ENCODE measurements at places on chromosomes 7 and 10.

GRCh38 chr10:87534173-87534858 lies 29.6 kb downstream of the MINPP1 start:
- no peak for DNase-seq

- DNase-seq: no peak
Measured at GRCh38 chr10:126160971-126161630, 227.2 kb downstream of the ADAM12 start.

DNA sequence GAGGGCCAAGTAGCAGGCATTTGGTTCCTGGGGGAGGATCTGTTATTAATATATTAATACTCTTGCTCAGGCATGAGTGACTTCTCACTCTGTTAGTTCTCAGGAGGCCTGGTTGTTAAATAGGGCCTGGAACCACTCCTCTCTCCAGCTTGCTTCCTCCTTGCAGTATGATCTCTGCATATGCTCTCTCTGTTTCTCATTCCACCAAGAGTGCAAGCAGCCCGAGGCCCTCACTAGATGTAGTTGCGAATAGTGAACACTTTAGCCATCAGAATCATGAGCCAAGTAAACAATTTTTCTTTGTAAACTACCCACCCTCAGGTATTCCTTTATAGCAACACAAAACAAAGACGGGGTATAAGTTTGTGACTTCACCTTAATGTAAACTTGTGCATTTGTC lies 784.3 kb downstream of the DNAJB9 start:
- no peak for DNase-seq

DNA sequence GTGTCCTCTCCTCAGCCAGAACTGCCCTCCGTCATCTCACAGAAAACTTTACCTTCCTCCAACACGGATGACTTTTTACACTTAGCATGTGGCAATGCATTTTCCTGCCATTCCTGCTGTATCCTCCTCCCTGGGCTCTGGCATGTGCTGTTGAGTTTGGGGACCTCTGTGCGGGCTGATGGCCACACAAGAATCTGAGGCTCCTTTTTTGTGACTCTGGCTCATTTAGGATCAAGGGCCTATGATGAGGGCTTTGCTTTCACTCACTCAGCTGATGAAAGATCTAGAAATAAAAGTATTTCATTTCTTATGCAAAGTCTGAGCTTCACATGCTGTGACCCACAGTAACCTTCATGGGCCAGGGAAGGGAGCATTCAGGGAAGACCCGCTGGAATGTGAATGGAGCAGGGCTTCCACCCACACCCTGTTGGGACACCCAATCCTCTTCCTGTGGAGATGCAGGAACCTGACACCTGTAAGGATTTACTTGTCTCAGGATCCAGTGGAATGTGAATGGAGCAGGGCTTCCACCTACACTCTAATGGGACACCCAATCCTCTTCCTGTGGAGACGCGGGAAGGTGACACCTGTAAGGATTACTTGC lies 500.3 kb upstream of the MKI67 start:
- no peak for DNase-seq

DNA sequence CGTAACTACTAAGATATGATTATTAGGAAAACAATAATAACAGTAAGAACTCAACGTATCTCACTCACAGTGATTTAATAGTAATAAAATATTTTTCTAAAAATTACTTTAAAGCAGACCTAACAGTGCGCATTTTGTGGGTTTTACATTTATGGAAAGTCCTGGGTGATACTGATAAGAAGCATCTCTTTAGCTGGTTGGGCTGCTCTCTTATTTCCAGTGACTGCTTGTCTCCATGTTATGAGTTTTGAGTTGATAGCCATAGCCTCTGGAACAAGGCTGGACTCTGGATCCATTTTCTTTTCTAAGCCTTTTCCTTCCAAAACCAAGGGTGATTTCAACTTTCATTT lies 29.5 kb upstream of the INHBA start:
- DNase-seq: no peak

- DNase-seq: no peak
Measured at GRCh38 chr7:118252087-118252486, 27.6 kb downstream of the ANKRD7 start.

DNA sequence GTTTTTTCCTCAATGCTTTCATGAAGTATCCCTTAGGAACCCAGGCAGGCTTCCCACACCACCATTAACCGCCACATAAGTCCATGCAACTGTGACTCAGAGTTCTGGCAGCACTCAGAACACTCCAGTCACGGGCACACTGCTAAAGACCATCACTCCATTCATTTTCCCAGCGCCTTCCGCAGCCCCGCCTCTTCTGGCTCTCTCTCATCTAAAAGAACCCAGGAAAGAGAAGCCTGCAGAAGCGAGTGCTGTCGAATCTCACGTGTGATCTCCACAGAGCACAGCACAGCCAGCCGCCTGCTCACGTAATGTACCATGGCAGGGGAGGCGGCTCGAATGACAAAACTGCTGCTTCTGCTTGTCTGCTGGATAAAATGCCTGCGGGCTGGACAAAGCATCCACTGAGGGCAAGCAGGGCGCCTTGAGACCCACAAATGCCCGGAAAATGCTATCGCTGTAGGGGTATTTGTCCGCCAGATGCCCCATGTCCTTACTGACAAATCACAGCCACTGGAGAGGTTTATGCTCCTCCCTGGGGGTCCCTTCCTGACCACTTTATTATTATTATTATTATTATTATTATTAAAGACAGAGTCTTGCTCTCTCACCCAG lies 1.8 kb downstream of the PSMG3 start:
- no peak for DNase-seq

DNA sequence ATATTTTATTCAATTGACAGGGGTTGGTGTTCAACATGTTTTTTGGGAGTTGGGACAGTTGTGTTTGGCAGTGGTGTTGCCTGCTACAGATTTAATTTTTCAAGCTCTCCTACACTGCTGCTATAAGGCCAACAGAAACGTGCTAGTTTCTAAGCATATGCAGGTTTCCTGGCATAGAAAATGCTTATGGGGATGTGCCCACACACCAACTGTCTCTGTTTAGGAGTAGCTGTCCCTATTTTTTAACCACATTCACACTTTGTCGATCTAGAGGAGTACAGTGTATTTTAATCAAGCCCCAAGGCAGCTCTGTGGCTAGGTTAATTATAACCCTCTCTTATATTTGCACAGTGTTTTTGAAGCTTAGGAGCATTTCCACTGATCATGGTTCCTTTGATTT lies 28.6 kb downstream of the TMEM178B start:
- no peak for DNase-seq

DNA sequence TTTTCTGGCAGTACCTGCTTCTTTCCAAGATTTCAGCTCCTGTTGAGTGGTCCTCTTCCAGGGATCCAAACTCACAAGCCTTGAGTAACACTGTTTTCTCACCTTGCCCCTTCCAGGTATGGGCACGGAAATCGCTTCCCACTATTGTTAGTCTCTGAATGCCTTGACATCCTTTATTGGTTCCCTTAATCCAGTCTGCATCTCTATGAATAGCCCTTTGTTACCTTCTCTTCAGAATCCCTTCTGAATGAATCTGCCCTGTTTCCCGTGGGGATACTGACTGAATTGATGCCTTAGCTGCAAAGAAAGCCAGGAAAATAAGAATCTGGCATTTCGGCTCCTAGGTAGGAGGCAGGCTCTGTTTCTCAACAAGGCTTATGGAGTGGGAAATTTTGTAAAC lies 467.7 kb downstream of the PLXNA4 start:
- DNase-seq: no peak

GRCh38 chr7:101795461-101795860 lies 22.0 kb upstream of the CUX1 start:
- DNase-seq: no peak

- DNase-seq: no peak
Measured at GRCh38 chr10:71483135-71483534, 86.4 kb downstream of the CDH23 start.

Data from mesothelial cell of epicardium (in vitro differentiated cells).